ENCODE measurements at places on chromosomes 6 and 20.

DNA sequence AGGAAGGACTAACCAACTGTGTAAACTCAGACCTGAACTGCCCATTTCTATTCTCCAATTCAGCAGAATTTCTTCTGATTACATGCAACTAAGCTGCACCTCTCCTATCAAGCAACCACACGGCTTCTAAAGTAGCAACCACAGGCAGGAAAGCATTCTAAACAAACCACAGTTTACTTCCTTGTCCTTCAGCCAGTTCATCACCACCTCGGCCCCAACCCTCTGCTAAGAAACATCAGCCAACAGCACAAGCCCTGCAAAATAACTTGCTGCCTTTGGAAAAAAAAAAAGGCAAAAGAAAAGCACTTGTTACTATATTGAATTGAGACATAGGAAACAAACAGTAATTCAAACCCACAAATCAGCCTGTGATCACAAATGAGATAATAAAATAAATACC, 140.3 kb downstream of the NFATC2 start:
- no peak for DNase-seq

DNA sequence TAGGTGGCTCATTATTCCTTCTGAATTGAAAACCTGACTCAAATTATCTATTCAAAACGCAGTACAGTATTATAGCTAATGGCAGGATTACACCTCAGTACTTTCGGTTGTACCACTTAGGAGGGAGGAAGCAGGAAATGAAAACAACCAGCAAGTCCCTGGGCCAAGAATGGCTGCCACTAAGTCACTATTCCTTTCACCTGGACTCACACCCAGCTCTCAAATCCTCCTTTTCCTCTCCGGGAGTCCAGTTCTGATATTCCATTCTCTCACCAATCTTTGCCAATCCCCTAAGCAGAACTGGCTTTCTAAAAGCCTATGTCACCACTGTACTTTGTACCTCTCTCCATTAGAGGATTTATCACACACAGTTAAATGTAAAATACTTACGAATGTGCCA, 20.6 kb downstream of the TMEM242 start:
- no peak for DNase-seq

DNA sequence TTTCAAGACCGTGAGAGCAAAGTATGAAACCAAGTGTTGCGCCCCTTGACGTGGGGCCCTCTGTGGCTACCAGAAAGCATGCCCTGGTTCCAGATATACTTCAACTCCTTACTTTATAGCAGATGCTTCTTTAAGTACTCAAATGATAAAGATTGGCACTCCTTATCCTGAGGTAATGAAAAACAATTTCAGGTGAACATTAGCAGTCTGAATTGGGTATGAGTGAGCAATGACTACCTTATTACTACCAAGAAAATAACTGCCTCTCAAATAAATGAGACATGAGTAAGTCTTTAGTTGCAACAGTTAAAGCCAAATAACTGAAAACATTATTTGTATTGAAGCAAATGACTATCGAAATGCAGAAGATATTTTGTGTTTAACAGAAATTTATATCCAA, 408.7 kb downstream of the MMUT start:
- no peak for DNase-seq

DNA sequence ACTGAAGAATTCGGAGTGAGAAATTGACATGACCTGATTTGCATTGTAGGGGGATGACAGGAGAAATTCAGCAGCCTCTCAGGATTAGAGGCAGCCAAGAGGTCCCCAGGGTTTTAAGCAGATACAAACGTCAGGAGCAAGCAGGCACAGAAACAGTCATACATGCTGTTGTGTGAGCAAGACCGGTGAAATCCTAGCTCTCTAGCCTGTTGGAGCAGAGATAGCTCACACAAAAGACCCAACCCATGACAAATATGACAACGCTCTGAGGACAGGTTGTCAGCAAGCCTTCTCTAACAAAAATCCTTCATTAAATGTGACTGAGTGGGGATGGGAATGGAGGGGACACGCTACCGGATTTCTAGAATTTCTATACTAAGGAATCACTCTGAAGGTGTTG, 23.0 kb upstream of the AKAP12 start:
- DNase-seq, result no peak

- DNase-seq, result no peak
These were observed 12.5 kb upstream of the BCKDHB start for GRCh38 chr6:80094017-80094416.

DNA sequence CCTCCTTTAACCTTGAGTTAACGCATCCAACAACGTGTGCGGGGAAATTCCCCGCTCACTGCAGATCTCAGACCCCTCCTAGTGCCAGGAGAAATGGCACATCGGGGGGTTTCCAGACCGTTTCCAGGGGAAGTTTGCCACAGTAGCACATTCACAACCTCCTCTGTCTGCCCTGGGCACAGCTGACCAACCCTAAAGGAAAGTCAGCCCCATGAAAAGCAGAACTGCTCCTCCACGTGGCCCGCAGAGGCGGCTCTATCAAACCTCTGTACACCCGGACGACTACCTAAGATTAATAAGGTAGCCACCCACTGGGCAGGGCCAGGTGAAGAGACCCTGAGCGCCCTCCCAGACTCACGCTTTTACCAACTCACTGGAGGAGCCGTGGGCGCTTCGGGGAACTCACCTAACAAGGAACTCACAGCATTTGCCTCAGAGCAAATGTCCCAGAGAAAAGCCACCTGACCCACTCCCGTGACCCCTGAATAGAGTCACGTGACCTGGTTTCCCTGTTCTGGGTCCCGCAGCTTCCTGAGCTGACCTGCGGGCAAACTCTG, 93.1 kb downstream of the PRND start:
- peak; percentile 68 for DNase-seq

- no peak for DNase-seq
These were observed 16.5 kb upstream of the RBPJL start for GRCh38 chr20:45289942-45290676.

DNA sequence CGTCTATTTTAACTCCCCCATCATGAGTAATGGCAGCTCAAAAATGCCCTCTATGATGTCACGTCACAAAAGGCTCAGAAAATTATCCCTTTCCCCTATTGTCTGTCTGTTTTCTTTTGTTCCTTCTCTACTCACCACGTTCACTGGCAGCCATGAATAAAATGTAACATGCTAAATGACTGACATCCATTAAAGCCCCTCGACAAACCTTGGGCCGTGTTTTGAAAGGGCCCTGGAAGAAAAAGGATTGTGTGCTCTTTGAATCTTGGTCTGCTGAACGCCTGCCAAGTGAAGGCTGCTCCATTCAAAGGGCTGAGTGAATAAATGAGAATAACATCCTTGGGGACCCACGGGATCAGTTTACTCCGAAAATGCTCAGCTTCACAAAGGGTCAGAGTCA, 118.7 kb downstream of the RPS12 start:
- DNase-seq, result no peak

DNA sequence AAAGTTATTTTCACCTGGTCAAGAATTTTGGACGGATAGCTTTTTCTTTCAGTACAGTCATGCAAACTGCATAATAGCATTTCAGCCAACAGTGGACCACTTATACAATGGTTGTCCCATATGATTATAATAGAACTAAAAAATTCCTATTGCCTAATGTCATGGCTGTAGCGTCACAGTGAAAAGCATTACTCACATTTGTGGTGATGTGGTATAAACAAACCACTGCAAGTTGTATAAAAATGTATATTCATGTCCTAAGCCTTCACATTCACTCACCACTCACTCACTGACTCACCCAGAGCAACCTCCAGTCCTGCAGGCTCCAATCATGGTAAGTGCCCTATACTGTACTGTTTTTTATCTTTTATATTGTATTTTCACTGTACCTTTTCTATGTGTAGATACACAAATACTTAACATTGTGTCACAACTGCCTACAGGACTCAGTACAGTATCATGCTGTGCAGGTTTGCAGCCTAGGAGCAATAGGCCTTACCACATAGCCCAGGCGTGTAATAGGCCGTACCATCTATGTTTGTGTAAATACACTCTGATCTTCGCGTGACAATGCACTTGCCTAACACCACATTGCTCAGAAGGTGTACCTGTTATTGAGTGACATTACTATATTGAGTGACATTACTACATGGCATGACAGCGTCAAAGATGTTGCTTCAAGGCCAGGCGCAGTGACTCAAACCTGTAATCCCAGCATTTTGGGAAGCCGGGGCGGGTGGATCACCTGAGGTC, 17.9 kb downstream of the ABHD12 start:
- no peak for DNase-seq

Data from activated T-cell treated with anti-CD3 and anti-CD28 coated beads for 4 hours (primary cell).